ENCODE measurements at places on chromosomes 16 and 17.

DNA sequence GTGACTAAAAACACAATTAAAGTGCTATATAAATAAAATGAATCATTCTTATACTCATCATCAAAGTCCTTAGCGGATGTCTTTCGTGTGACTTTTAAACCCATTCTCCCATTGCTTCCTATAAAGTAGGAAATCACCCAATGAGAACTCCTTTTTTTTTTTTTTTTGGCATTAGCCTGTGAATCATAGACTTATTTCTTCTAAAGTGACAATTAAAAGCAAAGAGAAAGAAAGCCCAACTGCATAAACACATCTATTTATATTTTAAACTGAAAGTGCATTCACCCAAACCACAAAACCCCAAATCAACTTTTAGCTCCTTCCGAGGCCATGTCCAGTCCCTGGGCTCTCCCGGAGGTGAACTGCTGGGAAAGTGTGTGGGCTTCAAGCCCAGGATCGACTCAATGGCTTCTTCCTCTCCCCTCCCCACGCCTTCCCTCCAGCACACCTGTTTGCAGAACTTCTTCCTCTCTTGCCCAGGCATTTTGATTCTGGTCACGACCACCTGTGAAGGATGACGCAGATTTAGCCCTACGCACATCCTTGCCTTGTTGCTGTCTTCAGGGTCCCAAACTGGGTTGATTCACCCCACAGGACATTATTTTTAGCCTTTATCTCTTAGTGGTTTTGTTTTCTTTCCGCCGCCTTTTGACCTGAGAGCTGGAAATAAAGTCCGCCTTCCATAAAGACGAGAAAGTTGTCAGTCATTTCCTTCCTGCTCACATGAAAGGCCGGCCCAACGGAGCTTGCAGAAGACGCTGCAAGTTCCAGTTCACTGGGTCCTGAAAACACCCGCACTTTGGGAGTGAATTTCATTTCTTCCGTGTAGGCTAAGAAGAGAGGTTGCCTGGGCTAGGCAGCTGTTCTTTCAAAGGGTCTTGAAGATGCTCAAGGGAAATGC, 166.8 kb downstream of the MAP2K6 start:
- no peak for DNase-seq

GRCh38 chr17:40317880-40318829, 9.2 kb downstream of the RARA start:
- DNase-seq = peak; percentile 91

GRCh38 chr16:5863071-5863606, 765.5 kb upstream of the EEF2KMT start:
- DNase-seq = no peak

- DNase-seq = no peak
Measured at GRCh38 chr17:3643889-3644349, 7.4 kb downstream of the CTNS start.

- peak; percentile 56 for DNase-seq
Measured at GRCh38 chr16:82263521-82264143, 93.6 kb upstream of the MPHOSPH6 start.

DNA sequence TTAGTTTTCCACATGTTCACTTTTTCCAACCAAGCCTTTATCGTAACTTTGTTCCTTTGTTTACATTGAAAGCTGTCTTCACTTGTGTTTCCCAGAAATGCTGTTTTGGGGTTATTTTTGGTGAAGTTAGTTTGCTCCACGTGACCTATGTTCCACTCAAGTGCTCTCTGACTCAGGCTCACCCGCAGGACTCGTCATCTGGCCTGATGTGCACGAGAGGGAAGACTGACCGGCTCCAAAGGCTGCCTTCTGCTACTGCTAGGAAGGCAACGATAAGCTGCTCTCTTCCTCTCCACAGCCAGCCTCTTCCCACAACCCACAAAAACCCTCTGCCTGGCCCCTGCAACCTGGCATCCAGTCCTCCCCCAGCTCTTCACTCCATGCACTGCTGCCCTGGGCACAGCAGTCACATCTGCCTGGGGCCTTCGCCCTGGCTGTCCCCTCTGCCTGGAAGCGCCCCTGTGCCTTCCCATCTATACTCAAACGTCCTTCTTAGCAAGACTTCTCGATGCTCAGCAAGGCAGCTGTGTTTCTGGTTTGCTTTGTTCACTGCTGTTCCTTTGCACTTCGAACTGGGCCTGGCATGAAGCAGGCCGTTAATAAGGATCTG, 28.0 kb downstream of the ZCCHC14 start:
- no peak for DNase-seq

DNA sequence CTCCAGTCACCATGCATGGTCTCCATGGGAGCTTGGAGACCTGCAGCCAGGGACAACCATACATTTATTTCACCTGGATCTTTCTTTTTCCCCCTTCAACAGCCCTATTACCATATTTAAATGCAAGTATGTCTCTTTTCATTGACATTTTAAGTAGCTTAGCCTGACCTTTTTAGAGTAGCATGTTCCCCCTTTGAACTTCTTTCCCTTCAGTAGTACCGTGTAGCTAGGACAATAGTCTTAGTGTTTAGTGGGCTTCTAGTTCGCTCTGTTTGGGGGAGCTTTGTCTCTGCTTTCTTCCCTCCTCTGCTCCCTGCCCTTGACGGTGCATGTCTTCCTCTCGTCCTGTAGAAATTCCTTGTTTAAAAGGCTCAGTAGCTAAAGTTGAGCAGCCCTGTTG, 94.6 kb downstream of the CCDC182 start:
- DNase-seq = no peak

DNA sequence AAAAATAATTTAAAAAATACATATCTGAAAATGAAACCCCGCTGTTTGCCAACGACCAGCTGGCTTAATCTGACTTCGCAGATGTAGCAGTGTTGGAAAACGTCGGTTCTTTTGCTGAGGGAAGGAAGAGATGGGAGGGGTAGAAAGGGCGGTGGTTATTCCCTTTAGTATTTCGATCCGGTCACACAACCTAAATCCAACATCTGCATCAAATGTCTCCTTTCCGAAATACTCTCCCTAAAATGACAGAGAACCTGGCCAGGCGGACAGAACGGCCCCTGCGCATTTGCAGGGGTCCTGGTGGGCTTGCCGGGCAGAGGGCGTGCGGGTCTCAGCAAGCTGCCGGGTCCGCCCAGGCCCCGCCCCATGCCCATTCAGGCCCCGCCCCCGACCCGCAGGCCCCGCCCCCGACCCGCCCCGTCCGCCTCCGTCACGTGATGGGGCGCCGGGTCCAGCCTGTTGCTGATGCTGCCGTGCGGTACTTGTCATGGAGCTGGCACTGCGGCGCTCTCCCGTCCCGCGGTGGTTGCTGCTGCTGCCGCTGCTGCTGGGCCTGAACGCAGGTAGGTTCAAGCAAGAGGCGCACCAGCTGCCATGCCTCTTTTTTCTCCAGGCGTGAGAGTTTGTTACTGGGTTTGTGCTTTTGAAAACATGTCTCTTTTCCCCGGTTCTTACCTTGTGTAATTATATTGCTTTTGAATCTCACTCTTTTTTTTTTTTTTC, at the start of gene SCPEP1:
TSS of gene SCPEP1 (plus strand) at position 459 of the 723 bp plus-strand sequence. CDS start at position 488, 29 bp downstream.
- peak; percentile 84 for DNase-seq

- no peak for DNase-seq
Measured at GRCh38 chr16:11561454-11561805, 25.3 kb downstream of the LITAF start.

DNA sequence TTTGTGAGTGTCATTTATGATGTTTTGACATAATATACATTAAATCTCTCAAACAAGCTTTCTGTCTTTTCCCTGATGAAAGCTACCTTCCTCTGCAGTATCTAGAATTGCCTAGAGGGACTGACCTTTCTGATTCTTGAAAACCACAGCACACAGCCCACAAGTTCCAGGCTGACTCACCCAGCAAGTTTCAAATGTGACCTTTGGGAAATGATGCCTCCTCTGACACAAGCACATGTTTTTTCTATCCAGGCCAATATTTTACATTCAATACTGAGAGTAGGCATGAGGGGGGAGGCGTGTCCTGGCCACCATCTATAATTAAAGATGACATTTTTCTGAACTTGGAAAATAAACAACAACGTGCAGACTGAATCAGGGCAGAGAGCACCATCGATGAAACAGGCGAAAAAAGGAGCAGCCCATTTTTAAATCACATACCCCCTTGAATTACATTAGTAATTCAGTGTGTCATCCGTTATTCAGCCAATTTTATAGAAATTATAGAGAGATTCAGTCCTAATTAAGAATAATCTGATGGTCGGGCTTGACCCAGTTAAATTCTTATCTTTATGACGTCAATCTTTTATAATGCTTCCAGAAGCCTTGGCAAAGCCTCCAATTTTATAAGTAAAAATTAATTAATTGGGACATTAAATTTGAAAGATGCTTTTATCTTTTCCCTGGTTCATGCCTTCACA, 292.6 kb upstream of the CDH11 start:
- DNase-seq = peak; percentile 30

DNA sequence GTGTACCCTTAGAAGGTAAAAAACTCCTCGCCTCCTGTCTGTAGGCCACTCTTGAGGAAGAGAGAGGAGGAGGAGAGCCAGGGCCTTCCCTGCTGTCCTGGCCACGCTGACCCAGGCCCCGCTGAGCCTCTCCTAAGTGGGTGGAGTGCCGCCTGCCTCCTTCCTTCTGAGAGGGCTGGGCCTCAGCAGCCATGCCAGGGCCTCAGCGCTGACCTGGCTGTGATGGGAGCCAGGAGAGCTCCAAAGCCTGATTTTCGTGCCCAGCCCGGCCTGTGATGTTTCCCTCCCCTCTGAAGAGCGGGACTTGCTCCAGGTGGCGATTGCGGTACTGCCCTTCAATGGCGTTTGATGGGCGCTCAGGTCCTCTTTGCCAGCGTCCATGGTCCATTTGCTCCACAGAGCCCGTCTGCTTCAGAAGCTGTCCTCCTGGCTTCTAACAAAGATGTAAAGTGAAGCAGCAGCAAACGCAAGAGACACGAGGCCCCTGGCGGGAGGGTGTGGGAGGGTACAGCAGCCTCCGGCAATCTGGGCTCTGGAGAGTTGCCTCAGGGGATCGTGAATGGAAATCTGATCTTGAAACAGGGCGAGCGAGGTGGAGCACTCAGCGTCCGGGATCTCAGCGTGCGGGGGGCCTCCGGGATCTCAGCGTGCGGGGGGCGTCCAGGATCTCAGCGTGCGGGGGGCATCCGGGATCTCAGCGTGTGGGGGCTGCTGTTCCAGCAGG, 93.5 kb downstream of the NPIPB11 start:
- peak; percentile 67 for DNase-seq

DNA sequence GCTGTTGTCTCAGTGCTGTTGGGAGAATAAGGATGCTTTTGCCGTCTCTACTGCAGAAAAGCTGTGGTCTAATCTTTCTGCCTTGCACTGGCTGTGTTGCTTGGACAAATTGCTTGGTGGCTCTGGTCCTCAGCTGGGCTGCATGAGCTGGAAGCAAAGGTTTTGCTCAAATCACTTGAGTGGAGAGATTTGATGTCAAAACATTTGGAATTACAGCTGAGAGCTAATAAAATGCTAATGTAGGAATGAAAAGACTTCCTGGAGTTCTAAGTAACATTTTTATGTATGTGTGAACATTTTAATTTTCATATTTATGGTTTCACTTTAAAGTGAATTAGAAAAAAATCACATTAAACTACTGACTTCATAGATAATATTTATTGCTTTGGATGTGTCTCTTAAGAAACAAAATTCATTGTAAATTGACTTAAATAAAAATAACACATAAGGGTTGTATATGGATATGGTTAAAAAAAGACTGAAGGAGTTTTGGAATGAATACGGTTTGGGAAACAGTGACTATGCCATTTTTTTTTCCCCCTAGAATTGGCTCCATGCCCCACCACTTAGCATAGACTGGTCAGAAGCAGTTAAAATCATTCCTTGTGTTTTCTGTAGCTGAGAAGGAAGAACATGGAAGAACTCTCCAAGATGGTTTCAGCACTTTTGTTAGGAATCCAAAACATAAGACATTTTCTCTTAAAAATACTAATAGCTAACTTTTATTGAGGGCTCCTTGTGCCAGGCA, 39.2 kb upstream of the FAM20A start:
- no peak for DNase-seq

DNA sequence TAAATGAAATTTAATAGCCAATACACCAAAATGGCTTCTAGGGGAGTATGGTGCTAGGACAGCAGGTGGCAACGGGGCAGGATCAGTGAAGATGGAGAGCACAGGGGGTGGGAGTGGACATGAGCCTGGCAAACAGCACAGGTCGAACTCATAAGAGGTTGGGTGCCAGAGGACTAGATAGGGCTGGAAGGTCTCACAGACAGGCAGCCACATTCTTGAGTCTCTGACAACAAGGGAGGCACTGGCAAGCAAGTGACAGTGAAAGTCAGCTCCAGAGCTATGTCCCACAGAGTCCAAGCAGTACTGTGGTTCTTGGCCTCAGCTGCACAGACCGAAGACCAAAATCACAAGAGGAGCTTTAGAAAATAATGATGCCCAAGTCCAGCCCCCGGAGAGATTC, 61.2 kb downstream of the USP31 start:
- no peak for DNase-seq

DNA sequence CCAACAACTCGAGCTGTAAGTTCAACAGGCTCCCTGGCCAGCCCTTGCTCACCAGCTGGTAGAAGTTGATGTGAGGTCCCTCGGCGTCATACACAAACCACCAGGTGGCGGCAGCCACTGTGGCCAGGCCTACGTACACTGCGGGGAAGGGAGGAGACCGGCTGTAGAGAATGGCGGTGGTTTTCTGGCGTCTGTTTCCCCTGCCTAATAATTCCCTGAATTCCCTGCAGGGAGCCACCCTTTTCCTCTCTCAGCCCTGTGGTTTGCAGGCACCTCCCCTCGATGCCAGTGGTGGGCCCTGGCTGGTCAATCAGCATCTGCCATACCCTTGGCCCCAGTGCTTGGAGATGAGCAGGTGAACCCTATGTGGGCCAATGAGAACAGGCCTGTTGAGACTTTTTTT, 18.9 kb upstream of the P2RX1 start:
- DNase-seq = peak; percentile 63

DNA sequence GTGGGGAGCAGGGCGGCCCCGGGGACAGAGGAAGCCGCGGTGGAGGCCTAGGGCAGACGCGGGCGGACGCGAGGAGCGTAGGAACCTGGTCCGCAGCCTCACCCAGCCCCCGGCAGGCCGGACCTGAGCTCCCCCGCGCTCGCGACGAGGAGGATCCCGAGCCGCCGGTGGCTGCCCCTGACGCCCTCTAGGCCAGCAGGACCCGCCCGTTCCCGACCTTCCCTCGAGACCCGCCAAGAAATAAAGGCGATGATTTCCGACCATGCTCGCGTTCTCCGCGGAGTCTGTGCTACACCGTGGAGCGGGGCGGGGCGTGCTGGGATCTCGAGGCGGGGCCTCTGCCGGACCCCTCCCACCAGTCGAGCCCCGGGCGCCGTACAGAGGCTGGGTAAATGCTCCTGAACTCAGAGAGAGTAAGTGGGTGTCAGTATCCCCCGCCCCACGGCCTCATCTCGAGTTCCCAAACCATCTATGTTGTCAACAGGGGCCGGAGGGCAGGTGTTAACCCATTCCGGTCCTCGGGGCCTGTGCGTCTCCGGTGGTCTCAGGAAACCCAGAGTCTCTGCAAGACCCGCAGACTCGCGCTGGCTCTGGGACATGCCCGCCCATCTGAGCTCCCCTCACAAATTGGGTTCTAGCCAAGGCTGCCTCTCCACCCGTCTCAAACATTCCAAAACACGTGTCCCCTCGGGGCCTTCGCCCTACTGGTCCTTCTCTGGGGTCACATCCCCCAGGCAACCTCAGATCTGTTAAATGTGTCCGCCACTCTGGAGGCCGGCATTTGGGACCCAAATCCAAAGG, 13.7 kb downstream of the SYCE1L start:
- DNase-seq = peak; percentile 91

GRCh38 chr16:51734220-51734619, 583.1 kb upstream of the SALL1 start:
- no peak for DNase-seq

GRCh38 chr17:27553019-27553511, 77.9 kb upstream of the LGALS9 start:
- DNase-seq = no peak
